Suppressor macrophage (primary cell): ENCODE measurements at places on chromosomes 11 and 22.

DNA sequence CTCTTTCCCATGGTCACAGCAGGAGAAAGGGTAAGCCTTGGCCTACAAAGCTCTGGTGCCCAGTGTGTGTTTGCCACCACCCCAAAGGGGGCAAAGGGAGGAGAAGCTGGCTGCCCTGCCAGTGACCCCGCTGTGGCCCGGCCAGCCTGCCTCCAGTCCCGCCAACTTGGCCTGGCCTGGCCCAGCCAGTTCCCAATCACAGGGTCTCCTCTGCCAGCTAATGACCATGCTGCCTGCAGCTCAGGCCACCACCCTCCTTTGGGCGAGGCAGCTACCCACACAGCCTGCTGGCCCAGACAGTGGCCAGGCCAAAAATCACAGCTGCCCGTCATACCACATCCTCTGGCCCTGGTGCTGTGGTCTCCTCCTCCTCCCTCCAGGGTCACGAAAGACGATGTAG lies 5.1 kb downstream of the GDPD5 start:
- no peak for DNase-seq

DNA sequence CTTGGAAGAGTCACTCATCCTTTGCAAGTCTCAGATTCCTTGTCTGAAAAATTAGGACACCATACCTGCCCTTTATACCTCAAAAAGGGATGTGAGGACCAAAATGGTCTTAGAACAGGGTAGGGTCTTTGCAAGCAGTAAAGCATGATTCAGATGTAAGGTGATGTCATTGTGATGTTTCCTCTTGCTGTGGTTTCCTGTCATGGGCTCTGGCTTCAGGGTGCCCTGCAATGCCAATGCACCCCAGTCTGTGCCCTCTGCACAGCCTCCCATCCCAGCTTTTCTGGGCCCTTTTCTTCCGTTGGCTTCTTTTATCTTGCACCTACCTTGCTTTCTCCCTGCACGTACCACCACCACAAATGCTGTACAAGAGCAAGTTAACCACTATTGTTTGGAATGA lies 87.8 kb upstream of the NNMT start:
- peak; percentile 29 for DNase-seq

GRCh38 chr22:32478994-32479393 lies 4.4 kb downstream of the FBXO7 start:
- no peak for DNase-seq

DNA sequence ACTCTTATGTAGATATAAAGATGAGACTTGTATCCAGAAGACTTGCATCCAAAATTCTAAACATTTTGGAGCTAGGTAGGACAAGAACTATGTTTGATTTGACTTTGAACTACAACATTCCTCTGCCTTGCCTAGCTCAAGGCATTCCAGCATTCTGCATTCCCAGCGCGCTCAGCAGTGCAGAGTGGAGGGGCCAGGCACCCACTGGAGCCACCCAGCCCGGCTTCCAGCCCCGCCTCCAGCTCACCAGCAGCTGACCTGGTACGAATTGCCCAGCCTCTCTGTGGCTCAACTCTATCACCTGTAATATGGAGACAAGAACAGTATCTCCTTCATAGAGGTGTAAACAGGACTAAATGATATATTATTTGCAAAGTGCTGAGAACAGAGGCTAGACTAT lies 28.8 kb downstream of the PRDM10 start:
- DNase-seq, result no peak

DNA sequence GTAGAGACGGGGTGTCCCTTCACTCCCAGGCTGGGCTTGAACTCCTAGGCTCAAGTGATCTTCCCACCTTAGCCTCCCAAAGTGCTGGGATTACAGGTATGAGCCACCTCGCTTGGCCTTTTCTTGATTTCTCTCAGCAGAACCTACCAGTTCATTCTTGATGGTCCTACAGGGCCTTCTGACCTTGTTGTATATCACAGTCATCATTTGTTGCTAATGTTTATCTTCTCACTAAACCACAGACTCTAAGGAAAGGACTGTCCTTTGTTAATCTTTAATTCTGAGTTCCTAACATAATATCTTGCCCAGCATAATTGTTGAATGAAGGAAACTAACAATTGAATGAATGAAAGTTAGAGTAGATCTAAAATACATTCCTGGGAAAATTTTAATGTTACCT lies 22.0 kb upstream of the ZC3H12C start:
- DNase-seq, result no peak

DNA sequence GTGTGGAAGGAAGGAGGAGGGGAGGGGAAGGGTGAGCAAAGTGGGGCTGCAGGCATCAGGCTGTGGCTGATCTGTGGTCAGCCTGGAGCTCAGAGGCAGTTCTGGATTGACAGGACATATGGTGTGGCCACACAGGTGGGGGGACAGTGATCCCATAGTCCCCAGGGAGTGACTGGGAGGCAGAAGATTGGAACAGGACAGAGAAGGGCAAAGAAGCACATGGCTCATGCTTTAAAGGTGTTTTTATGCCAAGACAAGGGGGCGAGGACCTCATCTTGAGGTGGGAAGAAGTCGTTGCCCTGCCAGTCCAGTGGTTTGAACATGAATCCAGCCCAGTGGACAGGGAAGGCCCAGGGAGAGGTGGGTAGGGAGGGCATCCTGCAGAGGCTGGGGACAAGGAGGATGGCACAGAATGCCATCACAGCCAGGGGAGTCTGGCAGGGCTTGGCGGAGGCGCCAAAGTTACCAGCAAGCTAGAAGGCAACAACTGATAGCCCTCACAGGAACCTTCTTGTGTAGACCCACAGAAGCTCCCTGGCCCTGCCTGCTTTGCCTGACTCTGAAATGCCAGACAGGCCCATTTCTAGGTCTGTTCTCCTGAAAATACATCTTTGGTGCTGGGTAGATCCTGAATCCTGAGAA lies 3.1 kb downstream of the BET1L start:
- DNase-seq, result no peak

DNA sequence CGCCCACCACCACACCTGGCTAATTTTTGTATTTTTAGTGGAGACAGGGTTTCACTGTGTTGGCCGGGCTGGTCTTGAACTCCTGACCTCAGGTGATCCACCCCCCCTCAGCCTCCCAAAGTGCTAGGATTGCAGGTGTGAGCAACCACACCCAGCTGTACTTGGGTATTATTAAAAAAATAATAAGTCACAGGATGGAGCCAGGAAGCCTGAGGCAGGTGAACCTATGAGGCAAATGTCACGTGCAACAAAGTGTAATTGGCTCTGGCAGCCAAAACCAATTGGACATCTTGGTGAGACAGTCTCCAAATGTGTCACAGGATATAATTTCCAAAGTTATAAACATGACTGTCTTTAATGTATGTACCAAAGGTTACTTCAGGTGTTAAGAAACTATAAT lies 24.0 kb upstream of the MALAT1 start:
- no peak for DNase-seq

GRCh38 chr11:117997823-117998579 lies 11.8 kb downstream of the IL10RA start:
- peak; percentile 6 for DNase-seq

GRCh38 chr11:45982656-45983470 lies 60.4 kb downstream of the LARGE2 start:
- no peak for DNase-seq

DNA sequence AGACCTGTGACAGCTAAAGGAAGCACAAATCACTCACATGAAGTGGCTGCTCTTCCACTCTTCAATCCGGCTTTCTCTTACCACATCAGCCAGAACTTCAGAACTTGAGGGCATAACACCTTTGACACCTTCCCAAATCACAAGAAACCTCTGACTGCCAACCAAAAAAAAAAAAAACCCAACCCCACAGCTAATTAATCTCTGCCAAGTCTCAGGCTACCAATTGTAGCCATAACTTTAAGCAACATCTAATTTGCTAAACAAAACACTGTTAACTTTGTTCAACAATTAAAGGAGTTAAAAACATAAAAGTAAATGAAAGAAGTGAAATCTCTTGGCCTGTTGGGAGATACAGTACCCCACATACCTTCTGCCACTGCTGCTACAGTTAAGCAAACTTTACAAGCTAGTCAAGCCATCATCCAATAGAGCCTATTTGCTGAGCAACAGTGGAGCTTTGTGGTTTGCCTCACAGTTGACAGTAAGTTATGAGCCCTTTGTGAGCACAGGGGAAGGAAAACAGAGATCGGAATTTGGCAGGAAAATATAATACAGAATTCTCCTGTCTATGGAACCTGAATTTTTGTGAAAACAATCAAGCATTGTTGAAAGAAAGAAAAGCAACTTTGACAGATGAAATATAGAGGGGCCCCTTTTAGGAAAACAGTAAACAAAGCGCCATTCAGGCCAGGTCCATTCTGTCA lies at the start of gene SOX6:
SOX6 (minus strand) TSS at position 490 of the 704 bp plus-strand sequence. CDS start 15,298 bp downstream, outside the sequence.
- DNase-seq, result no peak

DNA sequence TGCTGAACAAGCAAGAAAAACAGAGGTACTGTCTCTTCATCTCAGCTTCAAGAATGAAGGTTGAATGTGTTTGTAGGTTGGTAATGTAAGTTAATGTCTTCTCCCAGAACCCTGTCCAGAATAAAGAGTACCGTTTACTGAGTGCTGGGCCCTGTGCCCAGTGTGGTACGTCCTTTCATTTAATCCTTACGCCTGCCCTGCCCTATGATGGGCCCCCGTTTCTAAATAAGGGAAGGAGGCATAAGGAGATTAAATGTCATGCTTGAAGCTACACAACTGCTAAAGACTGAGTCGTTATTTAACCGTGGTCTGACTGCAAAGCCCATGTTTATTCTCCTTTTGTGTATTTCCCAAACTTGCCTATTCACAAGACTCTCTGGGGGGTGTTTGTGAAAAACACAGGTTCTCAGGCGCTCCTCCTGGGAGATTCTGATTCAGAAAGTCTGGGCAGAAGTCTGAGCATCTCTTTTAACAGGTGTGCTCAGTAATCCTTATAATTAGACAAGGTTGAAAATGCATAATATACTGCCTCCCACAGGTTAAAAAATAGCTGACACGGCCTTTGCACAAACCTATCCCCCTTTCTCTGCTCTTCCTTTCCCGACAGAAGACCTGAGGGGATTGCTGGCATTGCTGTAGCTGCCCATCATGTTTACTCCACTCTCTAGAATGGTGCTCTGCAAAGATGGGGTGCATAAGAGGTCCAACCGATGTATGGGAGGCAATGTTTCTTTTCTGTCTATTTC lies 56.3 kb upstream of the ZBTB44 start:
- no peak for DNase-seq

GRCh38 chr11:109037856-109038780 lies 373.2 kb downstream of the DDX10 start:
- DNase-seq, result no peak

DNA sequence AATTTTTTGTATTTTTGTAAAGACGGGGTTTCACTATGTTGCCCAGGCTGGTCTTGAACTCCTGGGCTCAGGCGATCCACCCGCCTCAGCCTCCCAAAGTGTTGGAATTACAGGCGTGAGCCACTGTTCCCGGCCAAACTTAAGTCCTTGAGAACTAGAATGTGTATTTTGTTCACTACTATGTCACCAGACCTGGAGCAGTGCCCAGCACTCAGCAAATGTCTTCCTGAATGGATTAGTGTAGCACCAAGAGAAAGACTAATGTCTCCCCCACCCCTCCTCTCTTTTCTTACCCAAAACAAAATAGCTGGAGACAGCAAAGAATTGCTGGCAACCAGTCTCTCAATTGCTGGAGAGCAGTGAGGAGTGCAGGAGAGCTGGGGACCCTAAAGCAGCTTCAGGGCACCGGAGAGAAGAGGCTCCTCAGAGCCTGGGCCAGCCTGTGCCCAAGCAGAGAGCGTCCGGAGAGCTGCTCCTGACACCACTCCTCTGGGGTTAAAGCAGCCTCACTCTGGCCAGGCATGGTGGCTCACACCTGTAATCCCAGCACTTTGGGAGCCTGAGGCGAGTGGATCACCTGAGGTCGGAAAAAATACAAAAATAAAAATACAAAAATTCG lies 14.9 kb downstream of the SLC25A18 start:
- DNase-seq, result no peak

DNA sequence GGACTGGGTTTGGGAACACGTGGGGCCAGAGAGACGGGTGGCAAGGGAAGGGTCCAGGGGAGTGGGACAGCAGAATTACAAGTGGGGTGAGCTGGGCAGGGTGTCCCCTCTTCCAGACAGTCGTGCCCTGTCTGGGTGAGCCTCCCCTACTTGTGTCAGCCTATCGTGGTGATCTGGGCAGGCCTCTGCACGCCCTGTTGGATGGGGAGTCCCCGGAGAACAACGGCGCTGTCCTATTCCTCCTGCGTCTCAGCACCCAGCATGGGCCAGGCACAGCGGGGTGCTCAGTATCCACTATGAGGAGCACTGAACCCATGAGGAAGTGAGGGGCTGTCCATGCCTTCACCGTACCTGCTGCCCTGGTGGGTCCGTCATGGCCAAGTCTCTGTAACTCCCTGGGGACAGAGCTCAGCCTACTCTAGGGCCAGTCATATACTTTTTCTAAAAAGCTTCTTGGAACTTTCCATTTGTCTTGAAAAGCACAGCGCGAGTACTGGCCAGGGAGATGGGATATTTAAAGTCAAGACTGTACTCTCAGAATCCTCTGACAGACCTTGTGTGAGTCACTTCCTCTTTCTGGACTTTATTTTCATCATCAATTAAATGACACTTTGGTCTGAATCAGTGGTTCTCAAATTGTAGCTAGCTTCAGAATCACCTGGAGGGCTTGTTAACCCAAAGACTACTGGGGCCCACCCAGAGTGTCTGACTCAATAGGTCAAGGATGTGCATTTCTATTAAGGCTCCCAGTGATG lies 81.7 kb upstream of the NECTIN1 start:
- peak; percentile 20 for DNase-seq

DNA sequence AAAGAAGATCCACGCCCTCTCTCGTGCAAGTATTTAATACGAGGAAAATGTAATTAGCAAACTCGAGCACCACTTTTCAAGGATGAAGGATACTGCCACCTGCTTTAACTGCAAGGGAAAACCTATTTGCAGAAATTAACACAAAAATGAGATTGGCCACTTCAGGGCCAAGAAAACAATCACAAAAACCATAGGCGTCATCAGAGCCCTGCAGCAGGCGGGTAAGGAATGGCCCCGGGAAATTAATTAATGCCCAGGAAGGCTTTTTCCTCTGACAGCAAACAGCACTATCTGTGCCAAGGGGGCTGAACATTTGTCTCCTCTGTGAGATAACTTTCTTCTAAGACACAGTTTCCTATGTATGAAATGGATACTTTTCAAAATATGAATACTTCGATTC lies 255.7 kb downstream of the CTTN start:
- no peak for DNase-seq

- no peak for DNase-seq
These were observed 85.0 kb downstream of the CELSR1 start for GRCh38 chr22:46452195-46453005.

GRCh38 chr11:103395612-103396011 lies 286.4 kb downstream of the DYNC2H1 start:
- no peak for DNase-seq
